ENCODE measurements at places on chromosomes 6 and 20.
A peak's percentile ranks its signal among the peaks of the same experiment; 100 is the strongest.

GRCh38 chr6:1315560-1316386, 3.9 kb downstream of the FOXQ1 start:
- DNase-seq, result no peak

- DNase-seq, result no peak
Observed at GRCh38 chr6:157151029-157151428, 172.3 kb downstream of the TMEM242 start.

DNA sequence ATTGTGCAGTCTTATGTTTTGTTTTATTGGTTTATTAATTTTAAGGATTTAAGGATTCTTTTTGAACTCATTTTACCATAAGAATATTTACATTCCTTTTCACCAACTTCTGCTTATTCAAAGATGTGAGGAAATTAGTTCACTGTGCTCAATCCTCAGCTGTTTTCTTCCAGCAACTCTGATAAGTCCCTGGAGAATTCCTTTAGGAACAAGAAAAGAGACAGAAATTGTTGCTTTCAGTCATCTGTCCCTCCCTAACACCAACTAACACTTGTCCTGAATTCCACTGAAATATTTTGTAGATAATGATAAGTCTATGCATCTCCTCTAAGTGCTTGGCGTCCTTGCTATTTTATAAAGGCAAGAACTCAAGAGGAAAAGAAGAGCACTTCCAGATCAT, 334.8 kb upstream of the MARCKS start:
- no peak for DNase-seq

DNA sequence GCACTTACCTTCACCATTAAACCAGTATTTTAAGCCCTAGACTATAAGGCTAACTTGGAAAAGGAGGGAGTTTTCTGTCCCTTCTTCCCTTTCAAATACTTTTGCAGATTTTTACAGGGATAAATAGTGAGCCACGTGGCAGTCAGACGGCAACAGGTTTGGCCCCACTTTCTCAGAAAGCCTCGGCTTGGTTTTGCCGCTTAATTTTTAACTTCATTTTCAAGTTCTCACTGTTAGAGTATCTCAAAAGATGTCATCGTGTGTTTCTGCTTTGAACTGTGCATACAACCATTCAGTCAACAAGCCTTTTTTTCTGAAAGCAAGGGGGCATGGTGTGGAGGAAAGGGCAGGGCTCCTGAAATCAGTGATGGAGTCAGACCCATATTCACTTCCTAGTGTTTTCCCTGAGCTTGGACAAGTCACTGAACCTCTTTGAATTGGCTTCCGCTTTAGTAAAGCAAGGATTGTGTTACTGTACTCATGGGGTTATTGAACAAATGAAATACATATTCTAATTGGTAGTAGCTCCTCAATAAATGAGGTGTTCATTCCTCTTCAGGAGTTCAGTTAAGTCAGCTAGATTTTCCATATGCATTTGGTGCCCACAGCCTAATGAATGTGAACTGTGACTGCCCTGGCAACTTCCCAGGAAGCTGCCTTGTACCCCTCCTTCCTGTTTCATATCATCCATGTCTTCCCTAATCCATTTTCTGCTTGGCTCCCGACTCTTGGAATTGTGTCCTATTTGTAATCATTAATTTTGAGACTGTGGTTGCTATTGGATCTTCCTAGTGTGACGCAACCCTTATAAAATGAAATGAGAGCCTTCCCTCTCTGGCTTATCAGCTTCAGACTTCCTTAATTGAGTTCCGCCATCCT, at the start of gene SLC17A2:
TSS of gene SLC17A2 (minus strand) at position 160 of the 879 bp plus-strand sequence. CDS start 4,895 bp downstream, outside the sequence.
- no peak for DNase-seq

DNA sequence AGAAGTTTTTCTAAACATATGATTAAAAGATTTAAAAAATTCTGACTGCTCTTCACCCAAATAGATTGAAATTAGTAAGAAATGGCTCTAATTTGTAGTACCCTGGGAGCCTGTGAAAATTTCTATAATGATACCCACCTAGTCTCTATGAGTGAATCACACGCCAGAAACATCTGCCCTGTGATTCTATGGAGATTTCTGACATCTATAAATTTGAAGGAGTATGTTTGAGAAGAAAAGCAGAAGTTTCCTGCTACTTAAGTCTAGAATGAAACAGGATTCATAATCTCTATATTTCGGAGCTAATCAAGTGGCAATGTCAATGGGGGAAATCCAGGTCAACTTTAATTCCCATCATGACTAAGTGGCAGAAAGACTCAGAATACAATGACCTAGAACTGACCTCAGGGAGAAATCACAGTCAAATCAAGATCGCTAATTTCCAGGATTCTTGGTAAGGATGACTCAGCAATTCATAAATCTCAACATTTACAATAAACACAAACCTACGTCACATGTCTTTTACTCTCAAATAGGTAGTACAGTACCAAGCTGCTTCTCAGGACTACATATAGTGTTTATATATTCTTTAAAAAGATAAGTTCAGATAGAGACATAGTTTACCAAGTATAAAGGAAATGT, 186.2 kb upstream of the TNFAIP3 start:
- DNase-seq, result no peak

- DNase-seq, result no peak
Observed at GRCh38 chr6:107894809-107895396, 63.1 kb downstream of the SEC63 start.

DNA sequence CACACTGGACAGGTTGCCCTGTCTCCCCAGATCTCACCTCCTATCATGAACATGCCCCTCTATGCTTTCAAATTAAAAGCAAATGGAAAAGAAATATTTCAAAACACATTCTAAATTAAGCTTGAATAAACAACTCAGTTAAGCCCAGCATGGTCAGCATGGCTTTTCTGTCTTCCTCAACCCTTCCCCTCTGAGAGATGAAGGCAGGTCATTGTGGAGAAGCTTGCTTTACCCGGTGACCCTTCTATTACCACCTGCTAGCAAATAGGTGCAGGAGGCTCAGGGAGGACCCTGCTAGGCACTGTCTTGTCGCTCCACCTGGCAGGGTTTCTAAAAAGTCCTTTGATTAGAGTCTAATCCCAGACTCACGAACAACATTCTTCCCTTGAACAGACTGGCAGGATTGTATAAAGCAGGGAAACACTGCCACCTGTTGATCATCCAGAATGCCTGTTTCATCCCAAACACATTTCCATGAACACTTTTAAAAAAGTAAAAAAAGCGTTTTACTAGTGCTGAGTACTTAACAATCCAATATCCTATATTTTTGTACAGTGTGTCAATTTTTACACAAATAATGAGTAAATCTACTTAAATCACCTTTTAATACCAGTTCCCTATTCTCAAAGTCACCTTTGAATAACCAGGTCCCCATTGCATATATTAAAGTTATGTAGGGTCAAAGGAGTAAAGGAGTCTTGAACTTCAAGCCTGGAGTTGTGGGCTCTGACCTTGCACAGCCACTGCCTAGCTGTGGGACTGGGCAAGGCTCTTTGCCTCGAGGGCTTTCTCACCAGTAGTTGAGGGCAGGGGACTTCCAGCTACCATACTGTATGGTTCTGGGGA, 75.5 kb downstream of the GPR6 start:
- peak; percentile 42 for DNase-seq

GRCh38 chr6:139595183-139595582, 220.7 kb upstream of the CITED2 start:
- DNase-seq, result peak; percentile 17

DNA sequence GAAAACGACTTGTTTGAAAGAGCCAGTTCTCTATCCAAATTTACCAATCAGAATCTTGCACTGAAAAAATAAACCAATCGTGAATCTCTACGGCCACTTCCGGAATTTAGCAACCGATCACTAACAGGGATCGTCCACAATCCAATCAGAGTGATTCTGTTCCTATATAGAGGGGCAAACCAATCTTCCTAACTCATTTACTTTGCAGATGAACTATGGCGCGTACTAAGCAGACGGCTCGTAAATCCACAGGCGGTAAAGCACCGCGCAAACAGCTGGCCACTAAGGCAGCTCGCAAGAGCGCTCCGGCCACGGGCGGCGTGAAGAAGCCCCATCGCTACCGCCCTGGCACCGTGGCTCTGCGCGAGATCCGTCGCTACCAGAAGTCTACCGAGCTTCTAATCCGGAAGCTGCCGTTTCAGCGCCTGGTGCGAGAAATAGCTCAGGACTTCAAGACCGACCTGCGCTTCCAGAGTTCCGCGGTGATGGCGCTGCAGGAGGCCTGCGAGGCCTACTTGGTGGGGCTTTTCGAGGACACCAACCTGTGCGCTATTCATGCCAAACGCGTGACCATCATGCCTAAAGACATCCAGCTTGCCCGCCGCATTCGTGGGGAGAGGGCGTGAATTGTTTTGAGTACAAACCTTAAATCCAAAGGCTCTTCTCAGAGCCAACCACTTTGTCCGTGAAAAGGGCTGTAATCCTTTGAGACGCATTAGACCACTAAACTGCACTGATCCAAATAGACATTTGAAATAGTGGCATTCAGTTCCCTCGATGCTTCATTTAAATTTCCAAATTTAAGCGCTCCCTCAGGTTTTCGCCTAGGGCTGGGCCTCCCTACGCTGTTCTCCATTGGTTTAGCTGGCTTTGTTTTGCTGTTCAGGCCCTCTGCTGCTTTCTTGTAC, 138.0 kb downstream of the HFE start:
- no peak for DNase-seq

GRCh38 chr6:39377539-39377950, 55.0 kb upstream of the KCNK16 start:
- DNase-seq, result peak; percentile 69

- DNase-seq, result peak; percentile 19
Observed at GRCh38 chr6:150004101-150004782, 21.1 kb downstream of the RAET1L start.

GRCh38 chr6:157125531-157125930, 197.8 kb downstream of the TMEM242 start:
- DNase-seq, result no peak

GRCh38 chr20:18983796-18984195, 170.2 kb downstream of the SCP2D1 start:
- DNase-seq, result no peak

DNA sequence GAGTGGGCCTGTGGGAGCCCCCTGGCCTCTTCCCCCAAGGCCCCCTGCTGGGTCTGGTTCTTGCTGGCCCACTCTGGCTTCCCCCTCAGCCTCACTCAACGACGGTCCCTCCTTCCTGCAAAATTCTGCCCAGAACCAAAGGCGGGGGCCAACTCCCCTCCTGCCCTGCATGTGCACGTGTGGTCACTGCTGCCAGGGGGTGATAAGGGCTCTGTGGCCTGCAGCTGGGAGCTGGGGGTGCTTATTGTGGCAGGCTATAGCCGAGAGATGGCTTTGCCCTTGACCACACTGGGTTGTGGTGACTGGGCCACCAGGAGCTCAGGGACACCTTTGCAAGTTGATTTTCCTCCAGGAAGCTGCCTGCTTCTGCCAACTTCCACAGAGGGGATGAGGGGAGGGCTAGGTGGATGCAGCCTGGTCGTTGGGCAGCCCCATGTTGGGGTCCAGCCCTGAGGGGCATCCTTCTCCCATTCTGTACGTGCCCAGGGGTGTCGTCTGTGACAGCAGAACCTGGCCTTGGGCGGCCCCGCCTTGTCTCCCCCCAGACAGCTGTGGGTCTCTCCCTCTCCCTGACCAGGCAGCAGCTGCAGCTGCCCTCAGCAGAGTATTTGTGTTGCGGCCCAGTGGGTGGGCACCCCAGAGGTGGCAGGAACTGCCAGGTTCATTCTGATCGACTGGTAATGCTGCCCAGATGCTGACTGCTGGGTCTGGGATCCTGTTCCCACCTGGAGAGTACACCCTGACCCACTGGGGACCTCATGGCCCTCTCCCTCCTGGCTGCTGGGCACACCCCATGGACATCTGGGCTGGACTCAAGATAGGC, 5.6 kb downstream of the TCEA2 start:
- DNase-seq, result no peak

- peak; percentile 27 for DNase-seq
Observed at GRCh38 chr6:31836047-31836473, 8.5 kb downstream of the HSPA1B start.

- no peak for DNase-seq
Observed at GRCh38 chr20:46558511-46558959, 8.1 kb upstream of the OCSTAMP start.

- peak; percentile 55 for DNase-seq
Observed at GRCh38 chr6:116280161-116280932, 617 bp upstream of the TSPYL1 start.

- no peak for DNase-seq
Observed at GRCh38 chr6:135839121-135839520, 12.4 kb upstream of the PDE7B start.

GRCh38 chr6:168666699-168667427, 225.9 kb downstream of the SMOC2 start:
- DNase-seq, result no peak

DNA sequence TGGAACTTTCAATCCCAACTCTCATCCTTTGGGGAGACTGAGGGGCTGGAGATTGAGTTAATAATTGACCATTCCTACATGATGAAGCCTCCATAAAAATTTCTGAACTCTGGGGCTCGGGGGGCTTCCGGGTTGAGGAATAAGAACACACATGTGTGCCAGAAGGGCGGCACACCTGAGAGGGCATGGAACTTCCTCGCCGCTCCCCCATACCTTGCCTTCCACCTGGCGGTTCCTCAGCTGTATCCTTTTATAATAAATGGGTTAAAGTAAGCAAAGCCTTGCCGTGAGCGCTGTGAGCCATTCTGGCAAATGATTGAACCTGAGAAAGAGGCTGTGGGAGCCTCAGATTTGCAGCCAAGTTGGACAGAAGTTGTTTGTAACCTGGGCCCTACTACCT, 164.8 kb downstream of the LY86 start:
- DNase-seq, result no peak

DNA sequence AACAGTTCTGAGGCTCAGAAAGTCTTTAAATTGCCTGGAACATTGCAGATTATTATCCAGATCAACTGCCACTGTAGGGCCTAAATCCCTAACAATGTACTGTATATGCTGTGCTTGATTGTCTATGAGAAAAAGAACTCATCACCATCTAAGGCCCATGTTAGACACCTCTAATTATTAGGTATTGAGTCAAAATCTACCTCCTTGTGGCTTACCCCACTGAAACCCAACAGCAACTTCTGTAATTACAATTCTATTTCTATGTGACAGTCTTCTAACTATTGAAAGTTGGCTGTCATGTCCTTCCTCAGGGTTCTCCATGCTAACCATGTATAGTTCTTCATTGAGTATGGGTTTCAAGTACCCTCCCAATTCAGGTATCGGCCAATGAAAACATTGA, 13.9 kb downstream of the MCM9 start:
- DNase-seq, result no peak

DNA sequence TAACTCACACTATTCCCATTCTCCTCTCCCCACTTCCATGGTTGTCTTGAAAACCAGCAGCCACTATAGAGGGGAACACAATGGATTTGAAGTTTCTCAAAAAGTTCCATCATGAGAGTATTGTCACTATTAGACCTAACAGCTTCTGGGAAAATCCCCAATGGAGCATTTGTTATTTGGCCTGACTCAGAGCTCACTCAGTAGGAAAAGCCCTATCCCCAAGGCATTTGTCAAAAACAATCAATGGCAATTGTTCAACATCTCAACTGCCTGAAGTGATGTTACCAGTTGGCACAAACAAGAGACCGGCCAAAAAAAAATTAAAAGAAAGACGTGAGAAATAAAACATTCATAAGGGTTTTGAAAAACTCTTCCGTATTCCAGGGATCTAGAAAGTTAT, 98.8 kb downstream of the MYLK4 start:
- DNase-seq, result no peak
